ENCODE measurements at places on chromosomes 1 and 21. TPM values are rescaled to one million over a fixed set of nuclear protein-coding genes. Genes with fewer than 3 reads are reported as not detected.

Gene ODR4
- total RNA-seq = 16.0 TPM

Gene GJA8
- not detected for total RNA-seq

Gene DNALI1
- not detected for total RNA-seq

Gene CD84
- 27.6 TPM for total RNA-seq

Gene DNMT3L
- total RNA-seq = not detected

Gene FRRS1
- total RNA-seq = 1.6 TPM

Gene TTLL7
- total RNA-seq = 0.85 TPM

Gene RAB42
- 0.47 TPM for total RNA-seq

Gene HTR1D
- not detected for total RNA-seq

Gene IL22RA1
- not detected for total RNA-seq

Gene ACOT11
- 0.58 TPM for total RNA-seq

Gene HSPA6
- total RNA-seq = 1.3 TPM

Gene CELA3A
- total RNA-seq = not detected

Gene HPDL
- total RNA-seq = 42.4 TPM

Gene AGRN
- total RNA-seq = 8.0 TPM

Gene KCNQ4
- 0.09 TPM for total RNA-seq

Gene SH2D1B
- not detected for total RNA-seq

Gene IQCC
- 5.6 TPM for total RNA-seq

Gene LRRC41
- total RNA-seq = 41.3 TPM

Gene OR2T11
- not detected for total RNA-seq

Gene DPM3
- total RNA-seq = 38.9 TPM

Gene AGO4
- total RNA-seq = 8.3 TPM

Gene DNASE2B
- not detected for total RNA-seq

Gene DPT
- not detected for total RNA-seq

Gene LDLRAD1
- not detected for total RNA-seq

Gene FAM78B
- total RNA-seq = 0.22 TPM

Gene SMG5
- 110 TPM for total RNA-seq

Gene HSD3B2
- not detected for total RNA-seq

Gene BATF3
- total RNA-seq = 159 TPM

Gene SLC44A5
- 0.24 TPM for total RNA-seq

Gene FAM163A
- not detected for total RNA-seq

Data from CD8-positive, alpha-beta memory T cell (primary cell).